ENCODE measurements at places on chromosomes 2 and 18. TPM values are rescaled to one million over a fixed set of nuclear protein-coding genes. Genes with fewer than 3 reads are reported as not detected.

ORC4 gene
- total RNA-seq: 21.1 TPM

UGT1A5 gene
- total RNA-seq: not detected

BOLL gene
- not detected for total RNA-seq

INHA gene
- total RNA-seq: 0.26 TPM

COL3A1 gene
- 925 TPM for total RNA-seq

CETN1 gene
- not detected for total RNA-seq

DSG2 gene
- total RNA-seq: 0.33 TPM

- no peaks in the 10 kb centered on the region for H3K27me3 ChIP-seq
- H3K4me1 ChIP-seq: no peaks in the 10 kb centered on the region
- DNase-seq: no peak
- no peak overlapping the region for H3K4me3 ChIP-seq
- no peaks in the 10 kb centered on the region for H3K36me3 ChIP-seq
Measured at GRCh38 chr2:118348380-118349034, 260.2 kb downstream of the INSIG2 start.

GRCh38 chr2:80014637-80015036 lies 289.9 kb downstream of the LRRTM1 start:
- H3K4me3 ChIP-seq: no peak overlapping the region
- H3K27ac ChIP-seq: no peak overlapping the region
- H3K4me1 ChIP-seq: no peaks in the 10 kb centered on the region
- no peaks in the 10 kb centered on the region for H3K36me3 ChIP-seq

GRCh38 chr2:149125031-149125725 lies 86.7 kb downstream of the LYPD6B start:
- H3K36me3 ChIP-seq: no peaks in the 10 kb centered on the region
- DNase-seq: no peak
- no peaks in the 10 kb centered on the region for H3K27me3 ChIP-seq
- H3K4me1 ChIP-seq: no peaks in the 10 kb centered on the region
- H3K27ac ChIP-seq: no peak overlapping the region

DNA sequence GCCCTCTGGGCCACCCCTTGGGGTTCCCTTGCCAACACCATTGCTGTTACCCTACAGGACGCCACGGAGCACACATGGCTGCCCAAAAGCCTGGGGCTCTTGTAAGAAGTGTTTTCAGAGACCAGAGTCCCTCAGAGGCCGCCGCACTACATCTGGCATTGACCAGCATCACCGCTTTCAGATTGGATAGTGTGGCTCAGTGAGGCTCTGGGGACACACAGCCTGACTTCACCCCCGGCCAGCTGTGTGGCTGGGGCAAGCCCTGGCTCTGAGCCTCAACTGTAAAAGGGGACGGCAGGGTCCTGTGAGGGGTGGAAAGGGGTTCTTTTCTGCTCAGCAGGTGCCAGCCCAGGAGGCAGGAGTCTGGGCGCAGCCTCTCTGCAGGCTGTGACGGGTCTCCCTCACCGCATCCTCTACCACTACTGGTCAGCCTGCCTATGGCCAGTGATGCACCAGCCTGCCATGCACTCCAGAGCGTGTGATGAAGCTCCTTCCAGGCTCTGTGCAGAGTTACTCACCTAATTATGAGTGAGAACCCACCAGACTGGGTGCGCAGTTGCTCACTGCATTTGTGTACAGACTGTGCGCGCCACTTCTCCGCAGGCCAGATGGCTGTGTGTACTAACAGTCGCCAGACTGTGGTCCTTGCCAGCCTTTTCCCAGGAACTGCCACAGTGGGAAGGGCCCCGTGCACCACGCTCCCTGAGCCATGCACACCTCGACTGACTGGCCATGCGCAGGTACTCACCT lies 10.7 kb upstream of the OTOF start:
- no peaks in the 10 kb centered on the region for H3K4me1 ChIP-seq
- no peak overlapping the region for H3K27ac ChIP-seq
- DNase-seq: no peak
- H3K4me3 ChIP-seq: no peak overlapping the region
- H3K36me3 ChIP-seq: no peaks in the 10 kb centered on the region
- H3K27me3 ChIP-seq: peaks cover 10% of the 10 kb centered on the region

DNA sequence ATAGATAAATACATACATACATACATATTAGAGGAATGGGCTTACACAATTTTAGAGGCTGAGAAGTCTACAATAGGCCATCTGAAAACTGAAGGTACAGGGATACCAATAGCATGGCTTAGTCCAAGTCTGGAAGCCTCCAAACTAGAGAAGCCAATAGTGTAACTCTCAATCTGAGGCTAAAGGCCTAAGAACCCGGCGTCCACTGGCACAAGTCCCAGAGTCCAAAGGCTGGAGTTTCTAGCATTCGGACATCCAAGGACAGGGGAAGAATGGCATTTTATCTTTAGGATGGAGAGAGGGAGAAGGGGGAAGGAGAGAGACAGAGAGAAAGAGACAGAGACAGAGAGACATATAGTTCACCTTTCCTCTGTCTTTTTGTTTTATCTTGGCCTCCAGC lies 63.7 kb upstream of the SYT4 start:
- H3K36me3 ChIP-seq: no peaks in the 10 kb centered on the region
- H3K27ac ChIP-seq: no peak overlapping the region
- H3K4me1 ChIP-seq: no peaks in the 10 kb centered on the region
- DNase-seq: no peak
- no peak overlapping the region for H3K4me3 ChIP-seq

GRCh38 chr2:26735097-26735496 lies 29.0 kb upstream of the SLC35F6 start:
- peaks cover 3% of the 10 kb centered on the region for H3K27me3 ChIP-seq
- no peaks in the 10 kb centered on the region for H3K36me3 ChIP-seq
- H3K27ac ChIP-seq: no peak overlapping the region
- peaks cover 6% of the 10 kb centered on the region for H3K4me1 ChIP-seq
- peak; percentile 96 for DNase-seq
- H3K4me3 ChIP-seq: no peak overlapping the region

- H3K27me3 ChIP-seq: no peaks in the 10 kb centered on the region
- peaks cover 6% of the 10 kb centered on the region for H3K36me3 ChIP-seq
- H3K4me1 ChIP-seq: peaks cover 7% of the 10 kb centered on the region
- DNase-seq: no peak
- no peak overlapping the region for H3K27ac ChIP-seq
- no peak overlapping the region for H3K4me3 ChIP-seq
Measured at GRCh38 chr18:9133225-9133624, 3.4 kb upstream of the ANKRD12 start.

GRCh38 chr2:103464831-103465230 lies 703.0 kb downstream of the TMEM182 start:
- no peaks in the 10 kb centered on the region for H3K36me3 ChIP-seq
- no peak overlapping the region for H3K4me3 ChIP-seq
- H3K4me1 ChIP-seq: no peaks in the 10 kb centered on the region
- H3K27ac ChIP-seq: no peak overlapping the region

DNA sequence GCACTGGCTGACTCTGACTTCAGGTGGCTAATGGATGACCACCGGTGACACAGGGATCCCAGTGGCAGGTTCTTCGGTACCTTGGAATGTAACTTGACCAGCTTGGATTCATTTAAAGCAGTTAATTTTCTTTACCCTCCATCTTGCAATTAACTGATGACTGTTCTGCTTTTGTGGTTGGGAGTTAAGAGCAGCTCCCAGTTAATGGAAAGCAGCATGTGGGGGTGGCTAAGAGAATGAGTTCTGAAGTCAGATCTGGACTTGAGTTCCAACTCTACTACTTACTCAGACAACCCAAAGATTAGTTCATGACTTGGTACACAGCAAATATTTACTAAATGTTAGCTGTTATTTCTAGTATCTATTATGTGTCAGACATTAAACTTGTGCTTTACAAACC lies 58.5 kb downstream of the FAM228A start:
- H3K4me3 ChIP-seq: no peak overlapping the region
- H3K4me1 ChIP-seq: no peaks in the 10 kb centered on the region
- H3K27ac ChIP-seq: no peak overlapping the region

- H3K4me3 ChIP-seq: peak overlapping the region; percentile 77
- peak overlapping the region; percentile 100 for H3K27ac ChIP-seq
Measured at GRCh38 chr18:2572171-2572569, 813 bp downstream of the NDC80 start.

DNA sequence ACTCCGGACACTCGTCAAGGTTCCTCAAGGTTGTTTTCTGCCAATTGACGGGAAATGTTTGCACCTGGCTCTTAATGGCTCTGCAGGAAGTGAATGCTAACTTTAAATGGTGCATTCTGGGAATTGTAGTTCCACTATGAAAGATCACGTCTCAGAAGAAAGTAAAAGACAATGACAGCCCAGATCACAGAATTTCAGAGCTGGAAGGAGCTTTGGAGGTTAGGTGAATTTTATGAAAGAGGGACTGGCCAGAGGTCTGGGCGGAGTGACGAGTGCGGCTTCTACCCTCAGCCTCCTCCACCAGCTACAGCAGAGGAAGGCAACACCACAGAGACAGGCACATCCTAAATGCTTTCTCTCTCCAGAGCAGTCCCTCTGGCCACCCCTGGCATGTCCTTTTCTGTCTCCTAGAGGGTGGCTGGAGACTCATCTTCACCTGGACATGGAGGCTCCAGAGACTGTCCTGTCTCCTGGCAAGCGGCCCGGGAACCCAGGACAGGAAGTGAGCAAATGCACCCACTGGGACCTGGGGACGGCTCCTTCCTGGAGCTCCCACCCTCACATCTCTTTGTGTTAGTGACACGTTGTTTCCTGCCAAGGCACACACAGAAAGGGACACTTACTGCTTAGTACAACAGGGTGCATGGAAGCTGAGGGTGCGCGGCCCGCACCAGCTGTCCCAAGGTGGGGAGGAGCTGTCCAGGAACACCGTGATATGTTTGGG lies 19.4 kb downstream of the THAP4 start:
- H3K4me3 ChIP-seq: no peak overlapping the region
- H3K27ac ChIP-seq: no peak overlapping the region
- peaks cover 2% of the 10 kb centered on the region for H3K36me3 ChIP-seq
- peaks cover 2% of the 10 kb centered on the region for H3K4me1 ChIP-seq
- no peaks in the 10 kb centered on the region for H3K27me3 ChIP-seq
- no peak for DNase-seq

DNA sequence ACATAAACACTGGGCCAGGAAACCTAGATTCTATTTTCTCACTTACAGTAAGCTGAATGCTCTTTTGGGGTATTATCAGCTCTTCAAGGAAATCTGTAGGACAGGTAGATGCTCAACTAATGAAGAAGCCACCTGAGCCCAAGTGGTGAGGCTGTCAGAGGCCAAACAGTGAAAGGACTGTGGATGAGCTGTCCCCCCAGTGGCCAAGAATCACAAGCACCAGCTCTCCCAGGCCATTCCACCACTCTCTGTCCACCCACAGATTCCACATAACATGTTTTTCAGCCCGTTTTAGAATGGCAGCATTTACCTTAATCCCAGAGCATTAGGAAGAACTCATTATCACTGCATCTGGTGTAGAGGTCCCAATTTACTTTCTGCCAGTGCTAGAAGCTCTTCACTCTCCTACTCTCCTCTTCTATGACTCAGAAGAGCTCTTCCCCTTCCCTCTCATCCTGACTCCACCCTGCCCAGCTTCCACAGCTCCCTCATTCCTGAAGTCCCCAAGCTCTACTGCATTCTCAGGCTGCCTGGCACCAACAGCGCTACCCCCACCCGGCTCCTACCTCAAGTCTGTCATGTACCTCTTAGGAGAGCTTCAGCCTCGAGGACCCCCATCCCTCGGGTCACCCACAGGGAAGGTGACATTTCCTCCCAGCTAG lies 43.8 kb upstream of the GORASP2 start:
- no peak overlapping the region for H3K27ac ChIP-seq
- no peaks in the 10 kb centered on the region for H3K4me1 ChIP-seq
- H3K4me3 ChIP-seq: no peak overlapping the region
- DNase-seq: peak; percentile 48
- no peaks in the 10 kb centered on the region for H3K36me3 ChIP-seq
- no peaks in the 10 kb centered on the region for H3K27me3 ChIP-seq

GRCh38 chr2:144240656-144241339 lies 279.1 kb downstream of the ZEB2 start:
- no peak for DNase-seq
- H3K4me1 ChIP-seq: no peaks in the 10 kb centered on the region
- no peaks in the 10 kb centered on the region for H3K27me3 ChIP-seq
- no peaks in the 10 kb centered on the region for H3K36me3 ChIP-seq
- no peak overlapping the region for H3K4me3 ChIP-seq

GRCh38 chr2:171675810-171676345 lies 11.4 kb upstream of the DYNC1I2 start:
- no peak overlapping the region for H3K4me3 ChIP-seq
- no peak overlapping the region for H3K27ac ChIP-seq
- no peak for DNase-seq
- no peaks in the 10 kb centered on the region for H3K4me1 ChIP-seq
- H3K27me3 ChIP-seq: peaks cover 6% of the 10 kb centered on the region

GRCh38 chr2:149597668-149598326 lies 10.2 kb upstream of the MMADHC start:
- no peaks in the 10 kb centered on the region for H3K27me3 ChIP-seq
- peak; percentile 87 for DNase-seq
- H3K36me3 ChIP-seq: no peaks in the 10 kb centered on the region
- H3K27ac ChIP-seq: peak overlapping the region; percentile 30
- H3K4me1 ChIP-seq: peaks cover 3% of the 10 kb centered on the region

DNA sequence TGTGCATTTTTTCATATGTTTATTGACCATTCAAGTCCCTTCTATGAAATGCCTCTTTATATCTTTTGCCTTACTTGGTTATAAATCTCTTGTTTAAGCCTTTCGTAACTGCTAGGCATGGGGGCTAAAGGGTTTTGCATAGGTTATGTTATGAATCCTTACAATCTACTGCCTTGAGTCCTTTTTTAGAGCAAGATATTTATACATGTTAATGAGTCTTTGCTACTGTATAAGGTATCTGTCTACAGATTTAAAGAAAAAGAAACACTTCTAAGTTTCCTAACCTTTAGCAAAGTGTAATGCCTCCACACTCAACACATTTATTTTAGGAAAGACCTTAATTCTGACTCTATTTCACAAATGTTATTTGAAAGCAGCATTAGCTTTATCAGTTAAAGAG lies 43.6 kb upstream of the XPO1 start:
- H3K27me3 ChIP-seq: no peaks in the 10 kb centered on the region
- no peak for DNase-seq
- no peak overlapping the region for H3K27ac ChIP-seq
- no peaks in the 10 kb centered on the region for H3K4me1 ChIP-seq

DNA sequence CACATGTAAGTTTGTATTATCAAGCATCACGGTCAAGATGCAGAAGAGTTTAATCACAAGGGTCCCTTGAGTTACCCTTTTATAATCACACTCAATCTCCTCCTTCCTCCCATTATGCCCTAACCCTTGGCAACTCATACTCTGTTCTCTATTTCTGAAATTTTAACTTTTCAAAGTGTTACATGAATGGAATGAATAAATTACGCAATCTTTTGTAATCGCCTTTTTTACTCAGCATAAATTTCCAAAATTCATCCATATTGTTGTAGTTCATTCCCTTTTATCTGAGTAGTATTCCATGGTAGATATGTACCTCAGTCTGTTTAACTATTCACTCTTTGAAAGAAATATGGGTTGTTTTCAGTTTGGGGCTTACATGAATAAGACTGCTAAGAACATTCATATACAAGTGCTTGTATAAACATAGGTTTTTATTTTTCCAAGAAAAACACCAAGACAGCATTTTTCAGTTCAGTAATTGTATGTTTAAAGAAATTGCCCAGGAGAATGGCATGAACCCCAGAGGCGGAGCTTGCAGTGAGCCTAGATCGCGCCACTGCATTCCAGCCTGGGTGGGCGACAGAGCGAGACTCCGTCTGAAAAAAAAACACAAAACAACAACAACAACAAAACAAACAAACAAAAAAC lies 430.9 kb upstream of the KCNH7 start:
- no peak overlapping the region for H3K27ac ChIP-seq
- no peaks in the 10 kb centered on the region for H3K4me1 ChIP-seq
- no peaks in the 10 kb centered on the region for H3K27me3 ChIP-seq
- no peak for DNase-seq
- H3K4me3 ChIP-seq: no peak overlapping the region
- H3K36me3 ChIP-seq: no peaks in the 10 kb centered on the region

Measured in fibroblast of lung (primary cell).